ENCODE measurements at places on chromosomes 1 and 21.

DNA sequence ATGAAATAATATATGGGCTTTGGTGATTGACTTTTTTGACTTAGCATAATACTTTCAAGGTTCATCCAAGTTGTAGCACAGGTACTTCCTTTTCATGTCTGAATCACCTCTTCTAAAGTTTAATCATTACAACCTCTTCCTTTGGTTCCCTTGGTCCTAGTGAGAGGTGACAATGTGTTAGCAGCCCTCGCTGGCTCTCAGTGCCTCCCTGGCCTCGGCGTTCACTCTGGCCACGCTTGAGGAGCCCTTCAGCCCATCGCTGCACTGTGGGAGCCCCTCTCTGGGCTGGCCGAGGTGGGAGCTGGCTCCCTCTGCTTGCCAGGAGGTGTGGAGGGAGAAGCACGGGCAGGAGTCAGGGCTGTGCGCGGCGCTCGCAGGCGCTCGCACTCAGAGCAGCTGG lies 13.0 kb upstream of the RCAN3 start:
- DNase-seq, result no peak

DNA sequence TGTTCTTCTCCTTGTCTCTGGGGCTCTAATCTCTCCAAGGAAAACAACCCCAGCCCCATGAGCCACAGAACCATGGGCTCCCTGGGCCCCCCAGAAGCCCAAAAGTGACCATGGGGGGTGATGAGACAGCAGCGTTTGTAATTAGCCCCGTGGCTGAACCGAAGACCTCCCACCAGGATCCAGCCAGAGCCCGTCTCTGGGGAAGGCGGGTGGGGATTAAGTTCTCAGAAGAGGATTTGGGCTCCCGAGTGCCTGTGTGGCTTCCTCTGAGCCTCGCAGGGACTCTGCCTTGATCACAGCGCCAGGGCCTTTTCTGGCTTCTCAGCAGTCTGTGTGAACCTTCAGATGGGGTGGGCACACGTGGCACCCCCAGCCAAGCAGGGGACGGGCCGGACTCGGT lies 77.0 kb downstream of the ALPL start:
- DNase-seq, result no peak

- no peak for DNase-seq
Observed at GRCh38 chr1:79441238-79441637, 434.7 kb upstream of the ADGRL4 start.

- DNase-seq, result no peak
Observed at GRCh38 chr1:156525071-156525501, 24.5 kb upstream of the MEF2D start.

- no peak for DNase-seq
Observed at GRCh38 chr1:201317551-201317950, 34.2 kb downstream of the PKP1 start.

DNA sequence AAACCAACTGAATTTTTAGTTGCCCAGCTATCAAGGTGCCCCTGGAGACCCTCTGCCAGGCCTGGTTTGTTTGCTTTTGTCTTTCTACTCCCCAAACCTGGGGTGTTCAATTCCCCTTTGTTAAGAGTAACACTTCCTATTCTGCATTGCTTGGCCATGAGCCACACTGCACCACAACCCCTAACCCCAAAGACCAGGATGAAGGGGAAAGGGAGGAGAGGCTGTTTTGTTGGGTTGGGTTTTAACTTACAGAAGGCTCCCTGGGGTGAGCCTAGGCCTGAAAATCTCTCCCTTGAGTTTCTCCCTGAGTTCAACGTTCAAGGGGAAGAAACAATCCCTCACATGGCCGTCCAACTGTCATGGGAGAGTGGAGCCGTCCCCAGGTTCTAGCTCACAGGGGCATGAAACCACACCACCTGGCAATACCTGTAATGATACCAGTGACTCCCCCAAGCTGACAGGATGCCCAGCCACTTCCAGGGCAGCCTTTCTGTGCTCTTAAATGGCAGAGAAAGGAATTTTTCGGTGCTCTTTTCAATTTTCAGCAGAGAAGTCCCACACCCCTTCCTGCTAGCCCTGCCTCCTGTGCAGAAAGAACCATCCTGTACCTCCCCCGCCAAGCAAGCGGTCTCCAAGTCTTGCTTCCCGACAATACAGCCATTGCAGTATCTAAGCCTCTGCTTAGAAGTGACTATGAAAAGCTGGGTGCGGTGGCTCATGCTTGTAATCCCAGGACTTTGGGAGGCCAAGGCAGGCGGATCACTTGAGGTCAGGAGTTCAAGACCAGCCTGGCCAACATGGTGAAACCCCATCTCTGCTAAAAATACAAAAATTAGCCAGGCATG lies 14.9 kb downstream of the SLC45A3 start:
- no peak for DNase-seq

GRCh38 chr1:97745912-97746311 lies 174.9 kb downstream of the DPYD start:
- no peak for DNase-seq

DNA sequence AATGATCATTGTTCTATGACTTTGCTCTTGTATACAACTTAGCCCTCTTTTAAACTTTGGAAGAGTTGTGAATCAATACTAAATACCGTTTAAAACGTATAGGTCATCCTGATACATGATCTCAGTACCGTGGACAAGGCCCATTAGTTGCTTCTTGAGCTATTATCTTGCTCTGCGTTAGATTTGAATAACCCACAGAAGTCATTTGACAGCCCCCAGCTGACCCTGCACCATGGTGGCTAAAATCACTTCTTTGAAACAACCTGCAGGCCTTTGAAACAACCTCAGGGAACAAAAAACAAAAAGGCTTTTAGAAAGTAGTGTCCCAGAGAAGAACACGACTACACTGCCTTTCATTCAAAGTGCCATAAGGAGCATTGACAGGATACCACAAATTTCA lies 473.0 kb upstream of the ADGRL2 start:
- DNase-seq, result no peak

DNA sequence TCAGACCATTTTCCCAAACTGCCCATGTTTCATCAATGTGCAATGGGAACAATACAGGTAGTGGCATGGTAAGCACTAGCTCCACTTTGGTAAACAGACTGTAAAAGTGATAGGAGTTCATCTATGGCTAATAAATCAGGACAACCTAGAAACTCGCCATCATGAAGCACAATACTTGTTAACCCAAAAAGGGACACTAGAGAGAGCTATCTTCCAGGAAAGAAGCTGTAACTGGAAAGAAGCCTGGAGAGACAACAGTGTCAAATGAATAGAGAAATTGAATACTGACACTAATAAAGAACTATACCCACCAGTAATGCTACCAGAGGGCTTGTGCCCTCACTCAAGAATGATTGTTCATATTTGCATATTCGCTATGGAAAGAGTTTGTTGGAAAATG lies 164.7 kb upstream of the RGS18 start:
- DNase-seq, result no peak

- DNase-seq, result no peak
Observed at GRCh38 chr1:199629624-199630023, 397.9 kb upstream of the NR5A2 start.

DNA sequence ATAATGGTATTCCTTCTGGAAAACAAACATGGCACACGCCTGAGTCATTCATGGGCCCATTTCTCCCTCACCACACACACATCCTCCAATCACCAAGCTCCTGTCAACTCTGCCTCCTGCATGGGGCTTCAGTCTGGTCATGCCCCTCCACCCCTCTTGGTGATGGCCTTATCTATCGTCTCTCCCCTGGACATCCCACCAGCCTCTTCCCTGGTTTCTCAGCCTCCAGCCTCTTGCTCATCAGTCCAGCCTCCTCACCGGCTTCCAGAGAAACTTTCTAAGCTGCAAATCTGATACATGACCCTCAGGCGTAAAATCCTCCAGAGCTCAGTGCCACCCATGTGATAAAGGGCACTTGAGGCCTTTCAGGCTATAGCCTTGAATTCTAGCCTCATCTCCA lies 243.9 kb downstream of the FOXD2 start:
- no peak for DNase-seq

DNA sequence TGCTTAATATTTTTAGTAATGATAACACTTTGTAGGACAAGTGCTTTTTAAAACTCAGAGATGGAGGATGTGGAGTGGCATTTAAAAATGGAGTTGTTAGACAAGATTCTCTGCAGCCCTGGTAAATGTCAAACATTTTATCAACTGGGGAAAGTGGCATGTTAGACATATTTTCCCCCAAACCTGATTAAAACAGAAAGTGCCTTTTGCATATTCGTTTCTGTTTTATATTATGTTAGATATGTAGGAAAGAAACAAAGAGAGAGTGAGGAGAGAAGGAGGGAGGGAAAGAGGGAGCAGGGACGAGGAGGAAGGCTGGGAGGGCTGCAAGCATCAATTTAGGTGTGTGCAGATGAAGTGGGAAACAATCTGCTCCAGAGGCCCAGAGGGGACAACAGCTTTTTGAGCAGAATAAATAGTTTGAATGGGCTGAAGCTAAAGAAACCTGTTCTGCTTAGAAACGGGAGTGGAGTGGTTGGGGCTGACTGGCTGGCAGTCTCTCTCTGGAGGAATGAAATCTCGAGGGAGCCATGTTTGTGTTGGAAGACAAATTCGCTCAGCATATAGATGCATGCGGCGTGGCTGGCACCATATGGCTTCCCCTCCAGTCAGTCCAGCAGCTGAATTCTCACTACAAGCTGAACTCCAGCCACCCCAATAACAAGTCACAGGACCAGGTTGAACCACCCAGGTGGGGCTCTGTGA lies 502.2 kb downstream of the AJAP1 start:
- no peak for DNase-seq

GRCh38 chr1:154871374-154871773 lies 1.3 kb upstream of the KCNN3 start:
- DNase-seq, result no peak

- no peak for DNase-seq
Observed at GRCh38 chr1:203463469-203464062, 12.0 kb upstream of the PRELP start.

DNA sequence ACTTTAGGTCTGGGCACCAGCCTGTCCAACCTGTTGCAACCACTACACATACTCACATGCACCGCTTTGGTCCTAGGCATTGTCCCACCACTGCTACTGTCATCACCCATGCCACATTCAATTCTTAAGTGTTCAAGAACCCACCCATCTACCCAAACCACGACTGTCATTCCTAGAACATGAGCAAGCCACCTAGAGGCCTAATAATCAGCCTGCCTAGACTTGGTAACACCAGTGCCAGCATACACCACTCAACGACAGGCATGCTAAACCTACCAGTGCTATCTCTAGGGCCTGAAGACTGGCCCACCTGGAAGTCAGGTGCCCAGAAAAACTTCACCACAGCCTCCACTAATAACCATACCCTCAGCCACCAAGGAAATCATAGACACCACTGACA lies 532.8 kb upstream of the DEPDC1 start:
- DNase-seq, result no peak

DNA sequence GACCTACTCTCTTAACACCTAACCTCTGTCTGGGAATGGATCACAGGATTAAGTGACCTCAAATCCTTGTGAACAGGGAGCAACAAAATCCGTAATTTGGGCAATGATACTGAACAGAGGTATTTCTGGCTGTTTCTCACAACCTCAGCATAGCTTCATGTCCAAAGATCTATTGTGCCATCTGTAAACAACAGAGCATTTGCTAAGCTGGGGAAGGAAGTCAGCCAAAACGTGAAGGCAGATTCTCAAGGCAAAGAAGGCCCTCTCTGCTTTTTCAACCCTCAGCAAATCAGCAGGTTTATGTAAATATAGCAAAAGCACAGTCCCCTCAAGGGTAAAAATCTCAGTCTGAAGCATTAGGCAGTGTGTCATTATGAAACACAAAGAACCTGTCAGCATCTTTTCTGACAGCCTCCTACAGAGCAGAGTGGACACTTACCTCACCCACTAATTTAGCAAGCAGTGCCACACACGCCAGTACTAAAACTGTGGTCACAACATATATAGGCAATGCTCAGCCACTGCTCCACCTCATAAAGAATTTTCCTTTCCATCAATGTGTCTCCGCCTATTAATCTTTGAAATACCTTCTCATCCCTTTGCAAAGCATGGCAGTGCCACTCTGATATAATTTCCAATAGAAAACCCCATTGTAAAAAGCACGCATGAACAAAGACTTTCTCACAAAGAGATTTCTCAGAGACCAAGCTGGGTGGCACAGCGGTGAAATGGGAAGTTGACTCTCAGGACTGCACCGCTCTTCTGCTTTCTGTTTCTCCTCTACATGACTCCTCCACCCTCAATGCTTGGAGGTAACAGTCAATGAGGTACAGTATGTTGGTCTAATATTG lies 188.0 kb downstream of the RERE start:
- peak; percentile 46 for DNase-seq

All from NCI-H748 treated with DMSO at 0.1 percent for 48 hours (cell line).